ENCODE measurements at places on chromosomes 12 and 14. TPM values are rescaled to one million over a fixed set of nuclear protein-coding genes. Genes with fewer than 3 reads are reported as not detected.

The IL22 gene
- total RNA-seq = not detected

The KLRC1 gene
- not detected for total RNA-seq

The PMEL gene
- 0.96 TPM for total RNA-seq

The PPTC7 gene
- total RNA-seq = 9.8 TPM

All from kidney epithelial cell (primary cell).